ENCODE measurements at places on chromosomes 6 and 20.

DNA sequence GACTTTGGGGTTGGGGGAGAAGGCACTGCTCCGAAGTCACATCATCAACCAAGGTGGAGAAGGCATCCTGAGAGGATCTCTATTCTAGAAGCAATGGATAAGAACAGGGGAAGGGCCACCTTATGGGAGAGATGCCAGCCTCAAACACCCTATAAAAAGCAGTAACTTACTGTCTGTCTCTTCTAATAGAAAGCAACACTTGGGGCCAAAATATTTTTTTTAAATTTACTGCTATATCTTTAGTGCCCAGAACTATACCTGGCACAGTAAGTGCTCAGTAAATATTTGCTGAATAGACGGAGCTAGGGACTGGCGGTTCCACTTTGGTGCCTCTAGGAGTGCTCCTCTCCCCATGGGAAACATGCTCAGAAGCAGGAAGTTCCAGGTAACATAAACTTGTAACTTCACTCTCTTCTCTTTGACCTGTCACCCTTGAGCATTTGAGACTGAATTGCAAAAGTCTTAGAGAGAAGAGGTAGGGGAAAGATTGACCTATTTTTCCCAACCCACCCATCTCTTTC, 807 bp upstream of the OTOR start:
- DNase-seq = no peak

DNA sequence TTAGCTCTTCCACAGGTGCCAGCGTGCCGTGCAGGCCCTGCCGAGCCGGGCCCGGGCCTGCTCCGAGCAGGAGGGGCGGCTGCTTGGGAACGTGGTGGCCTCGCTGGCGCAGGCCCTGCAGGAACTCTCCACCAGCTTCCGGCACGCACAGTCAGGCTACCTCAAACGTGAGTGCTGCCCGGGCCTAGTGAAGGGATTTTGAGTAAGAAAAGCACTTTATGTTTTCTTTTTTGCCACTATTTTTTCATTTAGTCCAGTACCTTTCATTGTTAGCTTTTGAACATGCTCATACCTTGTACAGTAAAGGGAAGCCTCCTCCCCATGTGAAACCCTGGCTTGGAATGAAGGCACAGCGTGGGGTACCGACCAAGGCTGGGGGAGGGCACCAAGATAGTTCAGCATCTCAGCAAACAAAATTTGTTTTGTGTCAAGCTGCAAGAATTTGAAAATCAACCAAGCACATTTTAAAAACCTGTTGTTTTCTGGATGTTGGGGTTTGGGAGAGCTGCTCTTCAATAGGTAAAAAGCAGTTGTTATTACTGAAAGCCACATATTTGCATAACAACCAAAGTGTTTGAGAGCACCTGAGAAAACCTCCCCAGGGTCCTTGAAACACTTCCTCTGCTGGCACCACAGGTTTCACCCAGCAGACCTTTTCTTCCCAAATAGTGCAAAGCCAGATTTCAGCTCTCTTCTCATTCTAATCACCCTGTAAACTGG, 18.4 kb downstream of the STX16 start:
- DNase-seq = no peak

DNA sequence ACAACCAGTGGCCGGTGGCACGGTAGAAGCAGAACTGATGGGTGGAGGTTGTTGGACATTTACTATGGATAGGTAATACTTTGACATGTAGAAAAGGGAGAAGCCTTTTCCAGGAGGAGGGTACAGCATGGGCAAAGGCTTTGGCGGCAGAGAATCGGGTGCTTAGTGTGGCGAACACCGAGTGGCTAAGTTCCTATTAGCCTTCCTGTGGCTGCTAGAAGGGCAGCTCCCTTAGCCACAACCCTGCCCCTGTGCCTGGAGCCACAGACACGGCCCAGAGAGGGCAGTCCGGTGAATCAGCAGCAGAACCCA, 37.9 kb upstream of the TGM2 start:
- no peak for DNase-seq

GRCh38 chr6:68911334-68911733, 276.3 kb downstream of the ADGRB3 start:
- DNase-seq = no peak

DNA sequence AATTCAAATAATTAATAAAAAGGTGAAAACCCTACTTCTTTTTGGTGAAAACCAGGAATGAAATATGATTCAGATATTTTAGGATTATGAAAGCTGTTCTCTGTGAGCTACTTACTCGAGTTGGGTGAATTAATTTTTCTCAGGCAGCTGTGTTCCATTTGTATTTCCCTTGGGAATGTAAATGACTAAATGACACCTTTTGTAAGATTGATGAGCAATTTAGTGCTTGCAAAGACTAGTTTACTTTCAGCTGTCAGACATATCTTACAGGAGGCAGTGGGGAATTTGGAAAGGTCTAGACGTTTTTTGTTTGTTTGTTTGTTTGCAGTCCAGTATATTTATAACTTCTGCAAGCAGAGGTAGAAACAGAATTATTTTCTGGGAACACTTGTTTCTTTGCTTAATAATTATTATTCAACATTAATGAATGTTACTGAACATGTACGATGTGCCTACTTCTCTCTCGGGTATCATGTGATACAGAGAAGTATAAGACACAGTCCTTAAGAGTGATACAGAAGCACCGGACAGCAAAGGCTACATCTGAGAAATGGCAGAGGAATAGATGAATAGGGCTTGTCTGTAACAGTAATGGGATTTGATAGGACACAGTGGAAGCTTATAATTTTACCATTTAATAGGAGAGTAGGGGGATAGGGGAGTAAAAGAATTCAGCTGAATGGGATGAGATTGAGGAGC, 91.3 kb downstream of the AKAP7 start:
- DNase-seq = no peak

- no peak for DNase-seq
Observed at GRCh38 chr6:156060013-156060412, 604.4 kb upstream of the NOX3 start.

DNA sequence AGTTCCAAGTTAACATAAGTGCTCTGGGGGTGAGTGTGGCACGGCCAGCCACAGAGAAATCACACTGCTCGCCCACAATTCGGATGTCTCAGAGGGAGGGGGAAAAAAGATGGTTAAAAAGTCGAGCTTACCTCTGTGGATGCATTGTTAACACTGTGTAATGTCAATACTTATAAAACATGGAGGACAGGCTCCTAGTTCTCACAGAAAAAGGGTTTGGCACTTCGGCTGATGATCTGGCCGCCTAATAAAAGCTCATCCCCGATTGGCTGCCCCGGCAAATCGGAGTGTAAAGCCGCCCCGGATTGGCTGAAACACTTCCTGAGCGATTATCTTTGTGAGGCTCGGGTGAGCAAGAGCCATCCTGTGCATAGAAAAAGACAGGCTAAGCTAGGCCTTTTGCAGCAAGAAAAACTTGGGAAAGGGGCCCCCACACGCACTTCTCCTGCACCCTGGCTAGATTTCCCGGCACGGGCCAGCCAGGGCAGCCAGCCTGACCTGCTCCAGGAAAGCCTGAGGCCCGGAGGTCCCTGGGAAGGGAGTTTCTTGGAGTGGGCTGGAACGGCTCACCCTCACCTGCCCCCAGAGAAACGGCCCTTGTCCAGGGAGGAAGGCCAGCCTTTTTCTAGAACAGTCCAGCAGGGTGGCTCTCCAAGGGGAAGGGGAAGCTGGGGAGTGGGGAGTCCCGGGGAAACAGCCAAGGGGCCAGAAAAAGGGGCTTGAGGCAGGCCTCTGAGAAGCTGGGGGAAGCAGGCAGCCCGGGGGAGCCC, at the start of gene ZMYND8:
ZMYND8 (minus strand) TSS at position 174 of the 770 bp plus-strand sequence; CDS start at position 145, 29 bp downstream.
- DNase-seq = peak; percentile 97

GRCh38 chr6:28393912-28394662, 5.5 kb downstream of the ZSCAN12 start:
- DNase-seq = no peak

DNA sequence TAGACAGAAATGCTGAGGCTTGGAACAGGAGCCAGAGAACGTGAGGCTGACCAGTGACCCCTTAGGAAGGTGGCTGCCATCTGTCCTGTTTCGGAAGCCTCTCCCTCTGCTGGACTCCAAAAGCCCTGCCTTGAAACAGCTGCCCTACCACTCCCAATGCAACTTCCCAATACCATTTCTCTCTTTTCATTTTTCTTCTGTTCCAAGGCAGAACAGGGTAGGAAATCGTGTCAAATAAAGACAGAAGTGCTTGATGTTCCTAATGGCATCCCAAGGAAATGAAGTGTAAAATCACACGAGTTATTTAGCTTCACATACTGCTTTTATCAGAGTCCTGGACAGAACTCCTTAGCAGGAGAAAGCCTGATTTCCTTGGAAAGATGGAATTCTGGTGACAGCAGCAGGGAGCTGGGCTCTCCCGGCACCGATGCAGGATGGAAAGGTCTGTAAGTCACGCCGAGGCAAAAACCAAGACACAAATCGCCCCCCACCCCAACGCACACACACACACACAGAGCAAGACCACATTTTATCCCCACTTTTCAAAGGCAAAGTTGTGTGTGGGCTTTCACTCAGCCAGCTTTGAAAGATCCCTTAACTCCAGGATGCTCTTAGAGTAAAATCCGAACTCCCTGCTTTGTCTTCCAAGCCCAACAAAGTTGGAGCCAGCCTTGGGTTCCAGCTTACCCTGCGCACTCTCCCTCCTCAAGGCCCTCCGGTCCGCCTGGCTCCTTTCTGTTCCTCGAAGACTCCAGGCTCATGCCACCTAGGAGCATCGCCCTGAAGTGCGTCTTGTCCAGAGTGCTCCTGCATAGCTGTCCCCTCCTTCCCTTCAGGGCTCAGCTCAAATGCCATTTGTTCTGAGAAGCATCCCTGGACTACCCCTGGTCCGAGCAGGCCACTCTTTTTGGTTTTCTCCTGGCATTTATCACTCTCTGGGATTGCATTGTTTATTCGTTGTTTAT, 11.6 kb upstream of the STX16 start:
- no peak for DNase-seq

DNA sequence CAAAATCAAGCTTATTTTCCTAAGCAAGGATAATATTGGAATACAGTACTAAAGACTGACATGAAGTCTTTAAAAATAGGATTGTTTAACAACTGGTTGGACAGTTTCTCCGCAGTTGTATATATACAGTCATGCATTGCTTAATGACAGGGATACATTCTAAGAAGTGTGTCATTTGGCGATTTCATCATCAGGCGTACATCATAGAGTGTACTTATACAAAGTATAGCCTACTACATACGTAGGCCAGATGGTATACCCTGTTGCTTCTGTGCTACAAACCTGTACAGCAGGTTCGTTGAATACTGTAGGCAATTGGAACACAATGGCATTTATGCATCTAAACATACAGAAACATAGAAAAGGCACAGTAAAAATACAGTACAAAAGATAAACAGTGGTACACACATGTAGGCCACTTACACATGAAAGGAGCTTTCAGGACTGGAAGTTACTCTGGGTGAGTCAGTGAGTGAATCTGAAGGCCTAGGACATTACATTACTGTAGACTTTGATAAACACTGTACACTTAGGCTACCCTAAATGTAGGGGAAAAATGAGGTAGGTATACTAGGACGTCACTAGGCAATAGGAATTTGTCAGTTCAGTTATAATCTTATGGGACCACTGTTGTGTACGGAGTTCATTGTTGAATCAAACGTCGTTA, 20.1 kb downstream of the HECA start:
- no peak for DNase-seq

GRCh38 chr6:29011276-29011734, 6.2 kb upstream of the ZNF311 start:
- no peak for DNase-seq

DNA sequence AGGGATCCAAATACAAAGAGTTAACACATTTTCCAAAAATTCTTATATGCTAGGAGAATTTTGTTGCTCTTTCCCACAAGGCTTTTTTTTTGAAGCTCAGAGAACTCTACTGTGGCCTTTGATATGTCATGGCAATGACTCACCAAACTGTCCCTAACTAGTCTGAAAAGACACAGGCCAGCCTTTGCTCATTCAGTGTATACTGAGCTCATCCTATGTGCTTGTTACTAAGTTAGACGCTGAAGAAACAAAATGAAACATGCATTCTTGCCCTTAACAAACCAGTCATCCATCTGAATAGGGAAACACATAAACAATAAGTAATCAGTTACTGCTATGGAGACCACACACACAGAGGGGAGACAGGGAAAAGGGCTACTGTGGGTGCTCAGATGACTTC, 291.8 kb downstream of the FOXC1 start:
- no peak for DNase-seq

DNA sequence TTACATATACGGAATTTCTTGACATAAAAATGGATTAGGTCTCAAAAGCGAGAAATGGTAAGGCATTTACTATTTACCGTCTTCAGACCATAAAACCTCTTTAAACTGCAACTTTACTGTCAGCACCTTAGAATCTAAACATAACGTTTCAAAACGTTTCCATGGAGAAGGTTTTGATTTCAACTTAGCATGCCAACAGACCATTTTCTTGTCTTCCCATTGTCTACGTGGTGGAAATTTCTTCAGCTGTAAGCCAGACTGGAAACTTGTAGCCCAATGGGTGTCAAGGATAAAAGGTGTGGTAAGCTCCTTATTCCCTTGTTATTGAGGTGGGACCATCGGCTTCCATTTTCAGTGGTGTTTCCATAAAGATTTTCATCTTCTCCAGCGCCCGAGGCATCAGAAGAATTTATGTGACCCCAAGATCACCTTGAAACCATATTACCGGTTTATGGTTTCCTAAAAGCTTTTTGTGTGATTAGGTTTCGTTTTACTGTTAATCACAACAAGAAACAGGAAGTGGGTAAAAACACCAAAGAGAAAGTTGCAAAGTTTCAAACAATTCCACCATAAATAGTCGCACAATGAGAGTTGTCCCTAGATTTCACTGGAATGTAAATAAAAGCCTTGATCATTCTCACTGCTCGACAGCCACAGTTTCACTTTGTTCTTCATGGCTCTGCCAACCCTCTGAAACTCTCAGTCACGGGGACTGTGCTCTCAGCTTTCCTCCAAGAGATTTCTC, 63.0 kb upstream of the CD2AP start:
- no peak for DNase-seq

- DNase-seq = no peak
Observed at GRCh38 chr20:60035-60918, 27.2 kb upstream of the DEFB125 start.

DNA sequence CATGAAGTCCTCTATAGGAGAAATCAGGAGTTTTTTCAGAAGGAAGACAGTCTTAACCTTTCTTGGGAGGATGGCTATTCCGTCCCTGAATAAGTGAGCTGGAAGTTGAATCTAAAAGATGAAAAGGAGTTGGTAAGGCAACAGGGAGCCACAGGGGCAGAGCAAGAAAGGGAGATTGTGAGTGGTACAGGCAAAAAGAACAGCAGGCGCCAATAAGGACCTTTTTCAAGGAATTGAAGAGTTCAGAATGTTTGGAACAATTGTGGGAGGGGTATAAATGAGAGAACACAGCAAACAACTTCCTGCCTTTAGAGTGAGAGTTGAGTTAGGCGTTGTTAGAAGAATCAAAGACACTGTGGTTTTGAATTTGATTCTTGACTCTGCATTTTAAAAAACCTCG, 1003.7 kb downstream of the EPHA7 start:
- DNase-seq = no peak

- no peak for DNase-seq
Observed at GRCh38 chr6:32938494-32938893, 2.3 kb downstream of the HLA-DMB start.

GRCh38 chr6:34466242-34467185, 638 bp downstream of the PACSIN1 start:
- no peak for DNase-seq

GRCh38 chr6:151609146-151609902, 115.5 kb downstream of the CCDC170 start:
- no peak for DNase-seq

- no peak for DNase-seq
Observed at GRCh38 chr6:129320892-129321291, 389.1 kb downstream of the ARHGAP18 start.

All from GOT3 (cell line).